Kidney epithelial cell (primary cell): ENCODE measurements at places on chromosomes 11 and 22. TPM values are rescaled to one million over a fixed set of nuclear protein-coding genes. Genes with fewer than 3 reads are reported as not detected.

CYTH4 gene
- total RNA-seq = not detected in 2 replicates

TMPRSS4 gene
- 16.8 TPM in 2 replicates for total RNA-seq

DKK3 gene
- total RNA-seq = 164 and 204 TPM in 2 replicates

API5 gene
- total RNA-seq = 117 and 132 TPM in 2 replicates

INPP5J gene
- total RNA-seq = 5.5 and 5.6 TPM in 2 replicates

IGSF9B gene
- total RNA-seq = 5.9 and 6.3 TPM in 2 replicates

RIBC2 gene
- 0.13 and 0.27 TPM in 2 replicates for total RNA-seq

EMID1 gene
- 2.2 and 6.0 TPM in 2 replicates for total RNA-seq

TXNRD2 gene
- total RNA-seq = 30.0 and 50.4 TPM in 2 replicates

GGT5 gene
- total RNA-seq = 4.2 and 5.9 TPM in 2 replicates

FAM83F gene
- 5.8 and 6.9 TPM in 2 replicates for total RNA-seq

MUC5AC gene
- total RNA-seq = not detected in 2 replicates

RFPL3 gene
- total RNA-seq = not detected in 2 replicates

CSRP3 gene
- not detected in 2 replicates for total RNA-seq

DNAJB13 gene
- not detected in 2 replicates for total RNA-seq

ADORA2A gene
- total RNA-seq = 0.21 and 0.46 TPM in 2 replicates

CNTF gene
- 0.96 and 1.1 TPM in 2 replicates for total RNA-seq

DNA sequence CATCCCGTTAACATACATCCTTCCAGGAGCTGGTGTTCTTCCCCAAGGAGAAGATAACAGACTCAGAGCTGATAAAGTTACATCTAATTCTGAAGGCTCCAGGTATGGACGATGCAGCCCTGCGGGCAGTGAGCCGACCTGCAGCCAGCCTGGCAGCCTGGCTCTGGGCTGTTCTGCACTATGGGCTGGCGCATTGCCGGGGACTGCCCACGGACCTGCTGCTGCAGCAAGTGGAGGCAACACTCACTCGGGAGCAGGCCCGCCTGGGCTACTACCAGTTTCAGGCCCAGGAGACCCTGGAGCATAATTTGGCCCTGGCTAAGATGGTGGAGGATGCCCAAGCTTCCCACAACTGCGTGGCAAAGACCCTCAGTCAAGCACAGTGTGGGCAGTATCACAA lies 39.7 kb downstream of the RRP8 start:
- DNase-seq = no peak

- no peak for DNase-seq
Observed at GRCh38 chr11:14308897-14309387, 50.0 kb downstream of the RRAS2 start.

GRCh38 chr11:38208951-38209350 lies 1610.9 kb upstream of the RAG2 start:
- DNase-seq = no peak

DNA sequence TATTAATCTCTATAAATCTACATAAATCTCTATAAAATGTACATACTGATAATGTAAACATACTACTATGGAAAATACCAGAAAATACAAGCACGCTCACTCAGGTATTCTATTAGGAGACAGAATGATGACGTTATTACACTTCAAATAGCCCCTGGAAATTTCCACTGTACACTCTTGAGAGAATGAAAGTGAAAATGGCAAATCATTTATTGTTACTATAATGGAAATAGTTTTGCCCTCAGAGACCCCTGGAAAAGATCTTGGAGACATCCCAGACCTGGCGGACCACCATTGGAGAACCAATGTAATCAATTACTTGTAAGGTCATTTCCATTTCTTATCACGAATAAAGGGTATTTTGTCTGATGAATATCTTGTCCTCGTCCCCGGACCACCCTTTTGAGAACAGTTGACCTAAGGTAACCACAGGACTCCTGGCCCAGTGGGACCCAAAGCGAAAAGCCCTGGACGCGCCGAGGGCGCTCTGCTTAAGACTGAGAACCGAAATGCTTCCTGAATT lies 509 bp upstream of the PRRG4 start:
- DNase-seq = no peak

GRCh38 chr11:1333091-1333772 lies 23.8 kb upstream of the TOLLIP start:
- DNase-seq = no peak

DNA sequence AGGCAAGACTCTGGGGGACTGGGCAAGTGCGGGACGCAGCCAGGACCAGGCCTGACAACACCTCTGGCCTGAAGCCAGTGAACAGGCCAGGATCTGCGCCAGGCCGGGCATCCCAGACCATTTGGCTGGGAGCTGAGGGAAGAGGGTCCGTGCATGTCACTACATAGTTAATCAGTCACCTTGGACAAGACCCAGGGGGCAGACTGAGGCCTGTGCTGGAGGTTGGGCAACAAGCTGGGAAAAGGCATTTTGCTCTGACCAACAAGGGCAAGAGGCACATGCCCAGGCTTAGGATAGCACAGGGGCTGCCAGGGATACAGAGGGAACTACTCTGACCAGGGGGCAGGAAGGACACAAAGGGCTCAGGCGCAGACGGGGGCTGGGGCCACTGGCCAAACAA lies 7.0 kb upstream of the CHADL start:
- no peak for DNase-seq

DNA sequence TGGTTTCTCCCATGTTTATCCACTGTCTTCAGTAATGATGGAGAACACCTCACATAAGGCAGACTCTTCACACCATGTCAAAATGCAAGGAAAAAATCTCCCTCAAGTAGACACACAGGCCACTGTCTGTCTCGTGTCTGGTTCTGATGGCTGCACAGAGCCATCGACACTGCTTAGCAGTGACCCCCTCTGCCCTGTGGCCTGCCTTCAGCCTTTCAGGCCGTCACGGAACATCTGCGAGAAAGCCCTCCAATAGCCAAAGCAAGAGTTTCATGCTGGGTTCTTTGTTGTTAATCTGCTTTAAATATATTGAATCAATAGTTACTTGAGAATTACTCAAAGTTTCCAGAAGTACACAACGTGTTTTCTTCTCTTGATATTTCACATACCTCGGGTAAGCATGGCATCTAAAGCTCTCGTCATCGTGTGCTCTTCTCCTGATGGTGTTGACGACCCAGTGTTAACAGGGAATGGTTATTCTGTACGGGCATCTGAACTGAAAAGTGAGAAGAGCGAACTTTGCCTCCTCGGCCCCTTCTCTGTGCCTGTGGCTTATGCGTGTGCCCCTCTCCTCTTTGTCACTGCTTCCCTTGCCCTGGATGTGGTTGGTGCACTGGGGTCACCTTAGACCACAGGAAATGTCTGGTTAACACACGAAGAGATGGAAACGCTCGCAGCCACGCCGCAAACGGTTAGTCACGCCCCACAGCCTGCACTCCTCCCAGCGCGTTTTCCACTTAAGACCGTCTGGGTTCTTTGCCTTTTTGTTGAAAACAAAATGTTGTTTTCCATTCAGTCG lies 33.4 kb upstream of the CTTN start:
- no peak for DNase-seq

DNA sequence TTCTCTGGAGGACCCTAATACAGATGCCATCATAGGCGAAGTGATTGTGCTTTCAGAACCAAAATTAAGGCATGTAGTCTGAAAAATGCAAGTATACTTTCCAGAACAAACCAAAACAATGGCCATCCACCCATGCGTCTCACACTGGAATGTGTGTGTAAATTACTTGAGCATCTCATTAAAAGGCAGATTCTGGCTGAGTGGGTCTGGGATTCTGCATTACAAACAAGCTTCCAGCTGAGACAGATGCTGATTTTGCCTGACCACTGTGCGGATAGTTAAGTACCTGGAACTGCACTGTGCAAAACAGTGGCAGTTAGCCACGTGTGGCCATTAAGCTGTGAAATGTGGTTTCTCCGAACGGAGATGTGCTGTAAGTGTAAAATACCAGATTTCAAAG lies 26.2 kb downstream of the RRP7A start:
- no peak for DNase-seq

GRCh38 chr22:37353839-37354238 lies 71.5 kb downstream of the CYTH4 start:
- DNase-seq = peak; percentile 96

- no peak for DNase-seq
Observed at GRCh38 chr11:7559398-7560283, 45.8 kb downstream of the PPFIBP2 start.

- no peak for DNase-seq
Observed at GRCh38 chr22:49934891-49935557, 16.6 kb downstream of the CRELD2 start.

DNA sequence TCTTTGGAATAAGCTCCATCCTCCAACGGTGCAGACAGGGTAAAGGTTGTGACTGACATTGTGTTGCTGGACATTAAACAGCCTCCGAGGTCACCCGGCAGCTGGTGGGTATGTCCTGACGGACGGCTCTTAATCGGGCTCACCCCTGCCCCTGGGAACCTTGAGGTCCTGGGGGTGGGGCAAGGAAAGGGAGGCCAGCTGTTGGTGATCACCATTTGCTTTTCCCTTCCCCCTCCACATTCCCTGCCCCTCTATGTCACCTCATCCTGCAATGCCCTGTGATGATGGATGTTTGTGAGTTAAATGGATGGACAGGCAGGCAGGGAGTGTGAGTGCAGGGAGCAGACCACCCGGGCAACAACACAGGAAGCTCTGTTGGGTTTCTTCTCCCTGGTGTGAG lies 26.3 kb downstream of the APLNR start:
- DNase-seq = no peak

- DNase-seq = no peak
Observed at GRCh38 chr11:1693327-1694063, 3.5 kb upstream of the KRTAP5-6 start.

DNA sequence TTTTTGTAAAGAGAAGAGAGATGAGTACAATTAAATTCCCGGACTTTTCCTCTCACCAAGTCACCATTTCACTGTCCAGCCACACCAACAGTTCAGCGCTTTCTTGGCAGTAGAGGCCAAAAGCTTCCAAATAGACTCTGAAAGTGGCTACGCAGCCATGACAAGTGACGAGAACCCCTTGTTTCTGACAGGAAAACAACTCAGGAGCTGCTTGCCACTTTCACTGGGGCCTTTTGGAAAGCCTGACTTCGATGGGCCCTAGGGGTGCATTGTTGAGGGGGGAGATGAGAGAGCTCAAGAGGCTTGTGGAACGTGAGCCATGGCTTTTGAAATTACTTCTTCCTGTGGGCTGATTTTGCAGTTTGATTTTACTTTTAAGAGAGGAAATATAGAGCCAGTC lies 422.1 kb upstream of the FAT3 start:
- DNase-seq = no peak

DNA sequence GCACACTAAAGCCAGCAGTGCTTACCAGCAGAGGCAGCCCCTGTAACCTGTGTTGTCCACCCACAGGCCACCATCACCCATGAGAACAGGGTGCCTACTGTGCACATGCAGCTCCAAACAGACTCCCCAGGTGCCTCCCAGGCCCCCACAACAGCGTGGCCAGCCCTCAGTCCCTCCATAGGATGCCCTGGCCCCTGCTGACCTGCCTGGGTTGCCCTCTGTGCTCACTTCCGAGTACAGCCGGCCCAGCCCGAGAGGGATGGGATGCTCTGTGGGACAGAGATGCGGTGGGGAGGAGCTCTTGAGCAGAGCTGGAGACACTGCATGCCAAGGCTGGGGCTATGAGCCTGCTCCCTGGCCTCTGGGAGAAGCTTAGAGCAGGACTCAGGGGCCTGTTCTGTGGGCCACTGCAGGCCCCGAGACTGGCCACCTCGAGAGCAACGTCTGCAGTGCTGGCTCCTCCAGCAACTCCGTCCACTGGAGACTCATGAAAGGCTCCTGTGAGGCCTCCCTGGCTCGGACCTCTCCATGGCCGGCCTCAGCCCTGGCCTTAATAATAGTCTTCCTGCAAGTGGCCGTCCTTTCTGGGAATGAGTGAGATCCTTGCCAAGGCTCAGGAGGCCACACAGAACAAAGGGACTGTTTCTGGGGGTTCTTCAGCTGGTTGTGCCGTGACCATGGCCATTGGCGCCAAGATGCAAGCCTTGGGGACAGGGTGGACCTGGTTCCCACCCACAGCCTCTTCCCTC lies 27.0 kb downstream of the FADS2 start:
- DNase-seq = no peak

GRCh38 chr11:115659061-115659963 lies 155.1 kb upstream of the CADM1 start:
- no peak for DNase-seq

GRCh38 chr11:69000831-69001242 lies 12.2 kb downstream of the MRGPRF start:
- DNase-seq = no peak

- no peak for DNase-seq
Observed at GRCh38 chr11:30489076-30489475, 97.1 kb downstream of the MPPED2 start.

DNA sequence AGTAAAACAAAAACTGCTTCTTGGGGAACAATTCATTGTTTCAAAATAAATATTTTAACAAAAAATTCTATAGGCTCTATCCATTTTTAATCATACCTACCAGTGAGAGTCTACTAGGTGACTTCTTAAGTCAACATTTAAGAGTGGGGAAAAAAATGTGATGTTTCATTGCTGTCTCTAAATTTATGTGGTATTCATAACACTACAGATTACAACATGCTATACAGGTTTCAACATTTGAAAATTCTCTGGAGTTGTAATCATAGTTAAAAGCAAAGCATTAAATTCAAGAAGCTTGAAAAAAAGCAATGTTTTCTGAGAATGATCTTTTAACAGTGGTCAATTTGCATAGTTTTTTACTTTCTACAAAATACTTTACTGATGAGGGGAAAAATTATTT lies 18.3 kb downstream of the SBF2 start:
- no peak for DNase-seq

- no peak for DNase-seq
Observed at GRCh38 chr22:20868025-20868962, 9.5 kb downstream of the SNAP29 start.

DNA sequence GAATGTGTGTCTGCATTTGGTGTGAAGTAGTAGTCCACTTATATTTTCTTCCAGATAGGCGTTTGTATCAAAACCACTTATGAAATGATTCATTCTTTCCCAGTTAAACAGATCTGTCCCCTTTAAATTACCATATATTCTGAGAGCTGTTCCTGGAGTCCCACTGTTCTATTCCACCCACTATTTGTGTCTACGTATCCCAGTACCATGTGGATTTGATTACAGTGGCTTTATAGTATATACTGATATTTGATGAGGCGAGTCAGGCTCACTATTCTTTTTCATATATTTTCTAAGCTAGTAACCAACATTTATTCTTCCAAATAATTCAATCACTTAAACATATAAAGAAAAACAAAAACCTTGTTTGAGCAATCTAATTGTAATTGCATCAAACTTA lies 81.9 kb upstream of the RASSF10 start:
- DNase-seq = no peak

- DNase-seq = no peak
Observed at GRCh38 chr11:47593934-47594855, at the start of gene C1QTNF4. C1QTNF4 (minus strand) TSS chr11:47594411; CDS start chr11:47590810, 3,601 bp downstream.

- no peak for DNase-seq
Observed at GRCh38 chr22:36048911-36049677, 20.5 kb upstream of the RBFOX2 start.

DNA sequence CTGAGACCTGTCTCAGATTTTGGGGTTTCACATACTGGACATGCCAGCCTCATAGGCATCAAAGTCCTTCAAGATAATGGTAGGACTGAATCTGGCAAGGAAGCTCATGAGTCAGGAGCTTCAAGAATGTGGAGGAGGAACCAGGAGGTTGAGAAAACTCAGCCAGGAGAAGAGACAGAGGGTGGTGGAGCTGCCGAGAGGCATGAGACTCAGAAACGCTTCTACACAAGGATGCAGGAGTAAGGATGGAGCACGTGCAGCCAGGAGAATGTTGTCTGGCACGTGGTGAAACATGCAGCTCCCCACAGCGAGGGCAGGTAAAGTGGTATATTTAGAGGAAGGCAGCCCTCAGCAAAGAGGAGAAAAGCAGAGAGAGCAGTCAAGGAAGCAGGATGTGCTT lies 148.7 kb upstream of the ISX start:
- DNase-seq = no peak

- no peak for DNase-seq
Observed at GRCh38 chr11:44885065-44885810, 65.4 kb downstream of the TP53I11 start.
